ENCODE measurements at places on chromosomes 6 and 20.

DNA sequence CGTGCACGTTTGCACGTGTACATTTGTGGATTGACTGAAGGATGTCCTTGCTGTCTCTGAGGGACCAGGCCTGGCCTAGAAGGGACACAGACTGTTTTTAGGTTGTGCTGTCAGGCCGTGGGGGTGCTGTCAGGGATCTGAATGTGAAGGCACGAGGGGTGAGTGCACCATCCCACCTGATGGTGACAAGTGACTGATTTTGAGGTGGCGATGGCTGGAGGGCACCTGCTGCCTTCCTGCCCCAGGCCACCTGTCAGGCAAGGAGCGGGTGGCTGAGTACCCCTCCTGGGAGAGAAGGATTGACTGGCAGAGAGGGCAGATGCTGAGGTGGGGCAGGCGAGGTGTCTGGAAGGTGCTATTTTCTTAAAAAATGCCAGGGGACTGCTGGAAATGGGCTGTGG, 1.2 kb downstream of the RAB44 start:
- DNase-seq: no peak

- DNase-seq: no peak
Measured at GRCh38 chr6:29671026-29671425, 9.9 kb downstream of the ZFP57 start.

- no peak for DNase-seq
Measured at GRCh38 chr6:130754786-130755367, 72.3 kb upstream of the SMLR1 start.

GRCh38 chr6:38985839-38986238, 62.7 kb upstream of the GLP1R start:
- DNase-seq: no peak

- no peak for DNase-seq
Measured at GRCh38 chr20:38601216-38602184, at the start of gene ARHGAP40. ARHGAP40 (plus strand) TSS chr20:38601809.

- no peak for DNase-seq
Measured at GRCh38 chr6:47016261-47016660, 25.9 kb downstream of the ADGRF1 start.

- DNase-seq: no peak
Measured at GRCh38 chr6:63245420-63245819, 34.2 kb downstream of the FKBP1C start.

- no peak for DNase-seq
Measured at GRCh38 chr6:110557199-110557598, 80.8 kb upstream of the SLC22A16 start.

- no peak for DNase-seq
Measured at GRCh38 chr6:28258877-28259777, at the start of gene NKAPL. NKAPL (plus strand) TSS chr6:28259297; CDS start chr6:28259372, 75 bp downstream.

DNA sequence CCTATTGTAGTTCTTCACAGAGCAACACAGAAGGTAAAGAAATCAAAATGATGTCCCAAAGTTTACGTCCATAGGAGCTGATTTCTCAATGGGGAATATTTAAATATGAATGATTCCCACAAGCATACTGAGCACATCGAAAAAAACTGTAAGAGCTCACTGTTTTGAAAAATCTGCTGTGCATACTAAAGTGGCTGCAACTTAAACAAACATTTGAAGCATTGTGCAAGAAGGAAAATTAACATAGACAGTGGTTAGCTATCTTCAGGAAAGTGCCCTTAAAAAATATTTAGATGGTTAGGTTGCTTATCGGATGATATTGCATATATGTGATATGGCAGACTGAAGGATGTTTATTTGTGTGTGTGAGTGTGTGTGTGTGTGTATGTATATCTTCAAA, 747.6 kb downstream of the RFPL4B start:
- no peak for DNase-seq
